Activated T-helper 1 cell treated with anti-CD3 and anti-CD28 coated beads, Interleukin-12 subunit alpha, Interleukin-12 subunit beta, Interleukin-2, Interleukin-4 antibody, amounts not matched to agents 30 ng/mL and 10 ng/mL and 1 ng/mL, durations not matched to agents 14 hours and 24 hours and 36 hours (primary cell): ENCODE measurements at places on chromosomes 12 and 14. TPM values are rescaled to one million over a fixed set of nuclear protein-coding genes. Genes with fewer than 3 reads are reported as not detected.

RNASE3 gene
- total RNA-seq = not detected in 2 replicates

ANKRD33 gene
- not detected in 2 replicates for total RNA-seq

RPL10L gene
- not detected in 2 replicates for total RNA-seq

PRH1 gene
- total RNA-seq = 18.4 and 19.6 TPM in 2 replicates

GPX2 gene
- total RNA-seq = not detected in 2 replicates

GABARAPL1 gene
- 5.0 and 6.6 TPM in 2 replicates for total RNA-seq

GRCh38 chr12:6346235-6346832 lies 4.5 kb upstream of the TNFRSF1A start:
- DNase-seq = no peak

DNA sequence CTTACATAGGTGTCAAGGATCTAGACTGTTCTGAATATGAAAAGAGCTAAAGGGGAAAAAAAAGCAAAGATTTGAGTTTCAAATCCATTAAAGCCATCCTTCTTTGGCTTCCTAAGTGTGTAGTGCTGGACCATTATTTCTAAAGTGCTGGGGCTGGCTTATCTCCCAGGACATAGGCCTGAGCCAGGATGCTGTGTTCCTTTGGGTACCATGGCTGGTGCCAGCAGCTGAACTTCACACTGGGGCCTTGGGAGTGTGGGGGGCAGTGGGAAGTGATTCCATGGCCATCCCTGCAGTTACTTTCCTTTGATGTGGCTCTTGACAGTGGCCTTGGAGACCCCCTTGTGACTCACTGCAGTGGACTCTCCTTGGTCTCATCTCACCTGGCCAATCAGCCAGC lies 20.8 kb downstream of the PRMT8 start:
- DNase-seq = no peak

- no peak for DNase-seq
Observed at GRCh38 chr12:132314516-132315233, 14.7 kb downstream of the GALNT9 start.

DNA sequence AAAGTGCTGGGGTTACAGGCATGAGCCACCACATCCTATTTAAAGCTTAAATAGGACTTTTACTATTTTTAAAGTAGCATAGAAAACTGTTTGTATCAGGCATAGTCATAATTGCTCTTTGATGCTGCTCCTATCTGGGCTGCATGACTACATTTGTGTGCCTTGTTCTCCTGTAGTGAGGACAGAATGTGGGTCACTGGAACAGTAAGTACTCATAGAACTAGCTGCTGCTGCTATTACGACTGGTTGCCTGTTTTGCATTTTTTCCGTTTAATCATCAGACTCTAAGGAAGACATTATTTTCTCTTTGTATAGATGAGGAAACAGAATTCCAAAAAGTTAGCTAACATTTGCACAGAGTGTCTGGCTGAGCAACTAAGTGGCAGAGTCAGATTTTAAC lies 42.8 kb downstream of the ZC3H14 start:
- DNase-seq = no peak

DNA sequence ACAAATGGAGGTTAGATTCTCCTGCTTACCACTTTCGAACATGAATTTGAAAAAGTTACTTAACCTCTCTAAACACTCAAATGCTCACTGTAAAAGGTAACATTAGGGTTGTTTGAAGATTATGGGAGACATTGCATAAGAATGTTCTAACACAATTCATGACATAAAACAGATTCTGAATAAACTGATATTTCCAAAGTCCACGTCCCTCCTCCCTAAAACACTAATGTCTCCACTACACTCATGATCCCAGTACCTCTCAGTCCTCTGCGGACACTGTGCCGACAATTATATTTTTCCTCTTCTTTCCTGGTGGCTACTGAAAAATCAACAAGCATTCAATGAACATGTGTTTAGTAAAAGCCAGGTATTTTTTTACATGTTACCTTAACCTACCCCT lies 18.8 kb upstream of the IAPP start:
- DNase-seq = no peak

DNA sequence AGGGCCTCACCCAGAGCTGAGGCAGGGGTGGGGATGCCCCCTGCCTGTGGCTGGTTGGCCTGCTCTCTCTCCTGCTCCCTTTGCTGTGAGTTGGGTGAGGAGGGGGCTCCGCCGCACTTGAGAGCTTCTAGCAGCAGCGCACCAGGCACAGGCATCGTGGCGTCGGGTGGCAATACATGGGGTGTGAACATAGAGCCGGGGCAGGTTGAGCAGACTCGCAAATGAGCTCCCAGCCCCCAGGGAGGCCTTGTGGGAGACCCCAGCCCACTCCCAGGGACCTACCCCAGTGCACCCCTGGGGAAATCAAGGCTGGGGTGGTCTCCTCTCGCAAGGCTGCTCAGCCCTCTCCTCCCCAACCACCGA lies 54.5 kb downstream of the KIF26A start:
- no peak for DNase-seq
